ENCODE measurements at places on chromosomes 1 and 21.

DNA sequence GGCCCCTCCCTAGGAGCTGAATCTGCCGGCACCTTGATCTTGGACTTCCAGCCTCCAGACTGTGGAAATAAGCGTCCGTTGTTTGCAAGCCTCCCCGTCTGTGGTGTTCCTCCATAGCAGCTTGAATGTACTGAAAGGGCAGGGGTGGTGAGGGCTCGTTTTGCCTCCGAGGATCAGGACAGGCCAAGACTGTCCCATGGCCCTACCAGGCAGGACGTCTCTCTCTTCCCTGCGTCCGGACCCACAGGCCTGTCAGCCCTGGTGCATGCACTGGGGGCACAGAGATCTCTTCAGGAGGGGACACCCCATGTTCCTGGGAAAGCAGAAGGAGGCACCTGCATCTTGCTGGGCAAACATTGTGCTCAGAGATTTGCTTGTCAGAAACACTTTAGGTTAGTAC lies 156.3 kb upstream of the C1orf174 start:
- DNase-seq: no peak

GRCh38 chr1:201760516-201760915 lies 68.4 kb upstream of the IPO9 start:
- no peak for DNase-seq

DNA sequence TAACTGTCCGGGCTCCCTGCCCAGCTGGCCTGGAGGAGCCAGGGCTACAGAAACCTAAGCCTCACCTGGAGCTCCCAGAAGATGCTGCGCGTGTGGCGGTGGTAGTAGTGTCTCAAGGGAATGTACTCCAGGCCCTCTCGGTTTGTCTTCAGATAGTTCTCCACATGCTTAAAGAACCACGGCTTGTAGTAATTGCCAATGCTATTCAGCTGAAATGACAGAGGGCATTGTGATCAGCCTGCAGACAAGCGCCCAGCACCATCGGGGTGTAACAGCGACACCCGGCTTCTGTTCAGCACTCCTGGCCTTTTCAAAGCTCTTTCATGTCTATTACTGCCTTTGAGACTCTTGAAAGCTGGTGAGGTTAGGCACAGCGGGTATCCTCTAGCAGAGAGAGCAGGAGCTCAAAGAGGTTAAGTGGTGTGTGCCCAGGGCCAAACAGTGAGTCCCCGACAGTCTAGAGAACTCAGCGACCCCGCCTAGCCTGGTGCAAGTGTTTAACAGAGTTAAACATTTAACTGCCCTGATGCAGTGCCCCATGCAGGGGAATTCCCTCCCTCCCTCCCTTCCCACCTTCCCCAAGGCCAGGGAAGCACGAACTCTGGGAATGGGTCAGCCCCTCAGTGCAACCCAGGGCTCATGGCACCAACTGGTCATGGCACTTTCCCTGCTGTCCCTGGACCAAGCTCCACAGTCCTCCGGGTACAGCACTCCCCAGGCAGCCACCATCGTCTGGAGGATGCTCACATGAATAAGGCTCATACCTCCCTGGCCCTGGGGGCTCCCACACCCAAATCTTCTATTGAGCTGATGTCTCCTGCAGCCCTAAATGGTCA lies 21.5 kb downstream of the DHCR24 start:
- no peak for DNase-seq

GRCh38 chr1:53023546-53023945 lies 38.5 kb upstream of the PODN start:
- no peak for DNase-seq

DNA sequence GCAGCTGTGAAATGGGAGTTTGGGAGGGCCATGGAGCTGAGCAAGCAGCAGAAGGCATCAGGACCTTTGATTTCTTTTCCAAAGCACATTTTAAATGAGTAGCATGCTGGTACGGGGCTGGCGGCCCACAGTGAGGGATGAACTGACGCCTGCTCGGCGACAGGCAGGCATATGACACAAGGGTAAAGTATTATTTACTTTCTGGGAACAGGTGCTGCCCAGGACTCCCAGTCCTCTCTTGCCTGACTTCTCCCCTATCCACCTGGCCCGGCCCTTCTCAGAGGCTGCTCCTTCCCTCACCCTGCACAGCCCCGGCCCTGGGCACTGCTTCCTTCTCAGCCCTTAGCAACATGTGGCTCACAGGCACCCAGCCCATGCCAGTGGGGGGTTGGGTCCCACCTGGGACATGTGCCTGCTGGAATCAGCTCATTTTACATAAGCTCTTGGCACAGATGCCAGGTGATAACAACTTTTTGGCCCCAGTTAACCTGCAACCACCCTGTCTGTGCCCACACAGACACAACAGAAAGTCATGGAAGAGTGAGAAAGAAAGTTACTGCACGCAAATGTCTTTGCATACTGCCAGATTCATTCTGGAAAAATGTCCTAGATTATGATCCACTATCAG lies 112.3 kb upstream of the GADD45A start:
- DNase-seq: no peak

- no peak for DNase-seq
Observed at GRCh38 chr21:28442624-28443023, 550.1 kb downstream of the LTN1 start.

DNA sequence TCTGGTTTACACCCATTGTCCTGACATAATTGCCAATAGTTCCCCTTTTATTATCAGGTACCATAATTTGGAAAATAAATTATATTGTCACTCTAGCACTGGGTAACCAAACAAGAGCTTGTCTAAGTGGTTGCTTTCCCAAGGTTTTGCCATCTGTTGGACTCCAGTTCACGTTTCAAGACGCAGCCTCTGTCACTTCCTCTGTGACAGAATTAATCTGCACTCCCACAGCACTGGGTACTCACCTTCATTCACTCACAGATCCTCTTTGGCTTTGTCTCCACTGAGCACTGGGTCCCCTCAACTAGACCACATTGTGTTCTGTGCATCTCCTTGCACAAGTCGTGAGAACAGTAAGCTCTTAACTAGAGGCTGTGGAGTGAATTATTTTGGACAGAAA lies 123.6 kb upstream of the JUN start:
- no peak for DNase-seq

- no peak for DNase-seq
Observed at GRCh38 chr1:64093941-64094340, 109.5 kb upstream of the UBE2U start.

GRCh38 chr21:37071561-37072273 lies 1.2 kb downstream of the PIGP start:
- DNase-seq: no peak

DNA sequence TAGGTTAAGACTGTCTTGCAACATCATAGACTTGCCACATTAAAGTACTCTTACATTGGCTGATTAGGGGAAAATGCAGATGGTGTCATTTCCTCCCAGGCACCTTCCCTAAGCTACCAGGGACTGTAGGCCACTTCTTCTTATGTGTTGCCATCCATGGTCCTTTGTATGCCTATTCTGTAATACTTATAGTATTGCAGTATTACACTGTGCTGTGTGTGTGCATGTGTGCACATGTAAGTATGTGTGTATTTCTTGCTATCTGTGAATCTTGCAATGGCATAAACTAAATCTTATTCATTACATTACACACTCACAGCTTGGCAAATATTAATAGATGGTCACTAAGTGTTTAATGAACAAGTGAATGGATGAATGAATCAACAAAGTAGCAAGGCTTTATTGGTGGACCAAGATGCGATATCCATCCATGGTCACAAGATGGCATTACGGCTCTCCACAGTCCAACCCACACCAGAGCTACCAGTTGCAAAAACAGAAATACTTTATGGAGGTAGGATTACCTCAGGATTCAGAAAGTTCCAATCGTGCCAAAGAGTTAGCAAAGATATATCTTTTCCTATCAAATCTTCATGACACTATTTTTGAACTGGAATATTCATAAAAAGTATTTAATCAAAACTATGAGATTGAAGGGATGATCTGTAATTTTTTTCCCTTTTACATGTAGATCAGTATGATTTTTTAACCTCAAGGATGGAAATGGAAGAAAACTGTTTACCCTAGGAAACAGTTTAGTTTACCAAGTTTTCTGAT lies 160.2 kb downstream of the DENND1B start:
- DNase-seq: peak; percentile 7

DNA sequence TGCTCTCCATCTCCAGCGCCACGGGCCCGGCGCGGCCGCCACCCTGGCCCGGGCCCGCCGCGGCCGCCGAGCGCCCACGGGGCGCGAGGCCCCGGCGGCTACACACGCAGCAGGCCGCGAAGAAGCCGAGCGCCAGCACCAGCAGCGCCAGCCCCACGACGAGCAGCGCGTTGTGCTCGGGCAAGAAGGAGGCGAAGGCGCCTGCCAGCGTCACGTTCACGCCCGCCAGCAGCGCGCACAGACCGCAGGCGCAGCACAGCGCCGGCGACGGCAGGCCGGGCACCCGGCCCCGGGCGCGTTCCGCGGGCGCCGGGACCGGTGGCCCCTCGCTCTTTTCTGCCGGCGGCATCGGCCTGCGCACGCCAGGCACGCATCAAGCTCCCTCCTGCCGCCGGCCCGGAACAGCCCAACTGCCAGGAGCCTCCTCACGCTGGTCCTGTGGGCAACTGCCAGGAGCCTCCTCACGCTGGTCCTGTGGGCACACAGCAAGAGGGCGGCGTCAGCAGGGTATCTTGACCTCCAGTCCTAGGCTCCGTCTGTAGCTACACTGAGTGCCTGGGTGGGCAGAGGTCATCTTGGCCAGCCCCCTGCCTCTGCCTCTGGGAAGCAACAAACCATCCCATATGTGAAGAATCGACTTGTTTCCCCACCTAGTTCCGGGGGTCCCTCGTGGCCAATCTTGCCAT lies 18.1 kb downstream of the KNCN start:
- DNase-seq: peak; percentile 20

- DNase-seq: peak; percentile 60
Observed at GRCh38 chr1:52636721-52637695, 4.0 kb downstream of the SHISAL2A start.

DNA sequence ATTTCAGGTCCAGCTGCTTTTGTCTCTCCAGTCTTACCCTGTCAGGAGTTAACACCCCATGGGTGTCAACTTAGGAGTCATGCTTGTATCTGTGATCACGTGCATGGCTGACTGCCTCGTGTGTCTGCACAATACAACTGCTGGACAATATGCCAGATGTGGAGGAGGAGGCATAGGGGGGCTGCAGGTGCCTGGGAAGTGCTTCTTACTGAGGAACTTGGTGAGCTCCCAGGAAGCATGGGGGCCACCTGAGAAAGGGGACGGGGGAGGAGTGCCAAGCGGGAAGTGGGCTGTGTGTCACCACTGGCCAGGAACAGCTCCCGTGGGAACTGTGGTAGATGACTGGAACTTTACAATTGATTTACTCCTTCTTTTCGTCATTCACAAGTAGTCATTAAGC lies 9.5 kb downstream of the RHEX start:
- no peak for DNase-seq

- no peak for DNase-seq
Observed at GRCh38 chr1:180213401-180214170, 16.5 kb upstream of the LHX4 start.

DNA sequence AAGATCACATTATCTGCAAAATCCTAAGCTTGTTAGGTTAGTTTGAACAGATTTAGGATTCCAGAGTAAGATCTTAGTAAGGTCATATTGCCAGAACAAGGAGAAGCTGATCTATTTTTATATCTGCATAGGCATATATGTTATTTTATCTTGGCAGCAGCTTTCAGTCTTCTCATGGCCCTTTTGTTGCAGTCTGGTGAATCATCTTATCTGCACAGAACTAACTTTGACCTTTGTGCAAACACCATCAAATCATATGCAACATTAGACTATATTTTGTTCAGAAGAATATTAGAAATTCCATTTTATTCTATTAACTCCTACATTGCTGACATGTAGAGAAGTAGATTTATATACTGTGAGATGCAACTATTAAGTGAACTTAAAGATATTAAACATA lies 107.3 kb downstream of the CLEC20A start:
- no peak for DNase-seq

DNA sequence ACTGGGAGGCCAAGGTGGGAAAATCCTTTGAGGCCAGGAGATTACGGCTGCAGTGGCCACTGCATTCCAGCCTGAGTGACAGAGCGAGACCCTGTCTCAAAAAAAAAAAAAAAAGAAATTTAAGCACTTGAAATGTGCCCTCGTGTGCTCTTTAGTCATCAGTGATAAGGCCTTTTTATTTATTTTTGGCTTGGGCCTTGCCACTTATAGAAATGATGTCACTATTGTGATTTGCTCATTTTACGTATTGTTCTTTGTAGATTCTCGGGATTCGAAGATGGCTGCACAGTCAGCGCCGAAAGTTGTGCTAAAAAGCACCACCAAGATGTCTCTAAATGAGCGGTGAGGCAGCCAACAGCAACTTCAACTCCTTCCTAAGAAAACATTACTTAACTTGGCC lies 2.4 kb downstream of the CHTOP start:
- no peak for DNase-seq

DNA sequence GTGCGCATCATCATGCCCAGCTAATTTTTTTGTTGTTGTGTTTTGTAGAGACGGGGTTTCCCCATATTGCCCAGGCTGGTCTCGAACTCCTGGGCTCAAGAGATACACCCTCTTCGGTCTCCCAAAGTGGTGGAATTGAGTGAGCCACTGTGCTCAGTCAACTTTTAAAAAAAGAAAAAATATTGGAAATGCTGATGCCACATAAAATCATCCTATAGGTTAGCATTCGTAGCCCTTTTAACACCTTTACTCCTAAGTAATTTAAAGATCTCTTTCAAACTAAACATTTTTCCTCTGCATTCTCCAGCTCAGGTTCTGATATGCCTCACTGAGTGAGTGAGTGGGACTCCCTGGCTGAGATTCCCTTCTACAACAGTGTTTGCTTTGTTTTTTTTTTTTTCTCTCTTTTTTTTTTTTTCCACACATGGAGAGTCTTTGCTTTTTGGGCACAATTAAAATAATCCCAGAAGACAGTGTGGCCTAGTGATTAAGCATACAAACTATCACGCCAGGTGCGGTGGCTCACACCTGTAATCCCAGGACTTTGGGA lies 74.0 kb downstream of the LPGAT1 start:
- DNase-seq: no peak
